ENCODE measurements at places on chromosomes 11 and 22.

DNA sequence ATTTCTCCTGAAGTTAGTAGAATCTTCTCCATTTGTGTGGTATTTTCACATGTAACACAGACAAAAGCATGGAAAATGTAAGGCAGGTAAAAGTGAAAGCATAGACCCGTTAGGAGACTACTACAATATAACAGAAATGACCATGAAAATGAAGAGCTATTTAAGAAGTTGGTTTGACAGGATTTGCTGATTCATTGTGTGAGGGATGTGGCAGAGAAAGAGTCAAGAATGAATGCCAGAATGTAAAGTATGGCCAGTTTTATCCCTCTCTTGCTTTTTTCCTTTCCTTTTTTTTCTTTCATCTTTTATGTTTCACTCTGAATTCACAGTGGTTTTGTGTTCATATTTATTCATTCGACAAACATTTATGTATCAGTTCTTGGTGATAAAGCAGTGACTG lies 115.9 kb downstream of the ARFGAP2 start:
- no peak for DNase-seq

DNA sequence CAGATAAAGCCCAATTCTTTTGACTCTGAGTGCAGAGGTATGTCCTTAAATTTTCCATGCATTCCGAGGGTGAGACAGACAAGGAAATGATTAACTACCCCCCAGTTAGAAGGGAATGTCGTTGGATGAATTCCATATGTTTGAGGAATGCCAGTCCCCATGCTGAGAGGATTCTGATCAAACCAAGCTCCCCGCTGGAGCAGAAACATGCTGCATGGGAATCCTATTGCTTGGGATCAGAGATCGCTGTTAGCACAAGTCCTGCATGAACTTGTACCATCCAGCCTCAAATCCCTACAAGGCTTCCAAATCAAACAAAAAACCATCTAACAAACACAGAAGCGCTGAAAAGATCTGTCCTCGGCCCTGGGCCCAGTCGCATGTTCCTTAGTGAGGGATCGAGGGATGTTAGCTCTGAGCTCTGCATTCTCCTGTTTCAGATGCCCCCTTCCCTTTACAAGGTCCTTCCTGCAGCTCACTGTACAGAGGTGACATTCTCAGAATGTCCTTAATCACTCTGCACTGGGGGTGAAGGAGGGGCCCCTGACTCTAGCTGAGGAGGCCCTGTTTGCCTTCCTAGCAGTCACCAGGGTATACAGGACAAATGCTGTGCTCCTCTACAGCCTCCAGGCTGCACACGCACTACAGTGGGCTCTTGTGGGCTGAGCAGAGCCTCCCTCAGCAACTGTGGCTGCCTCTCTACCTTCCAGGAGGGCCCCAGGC lies 353.4 kb downstream of the TENM4 start:
- DNase-seq = no peak

DNA sequence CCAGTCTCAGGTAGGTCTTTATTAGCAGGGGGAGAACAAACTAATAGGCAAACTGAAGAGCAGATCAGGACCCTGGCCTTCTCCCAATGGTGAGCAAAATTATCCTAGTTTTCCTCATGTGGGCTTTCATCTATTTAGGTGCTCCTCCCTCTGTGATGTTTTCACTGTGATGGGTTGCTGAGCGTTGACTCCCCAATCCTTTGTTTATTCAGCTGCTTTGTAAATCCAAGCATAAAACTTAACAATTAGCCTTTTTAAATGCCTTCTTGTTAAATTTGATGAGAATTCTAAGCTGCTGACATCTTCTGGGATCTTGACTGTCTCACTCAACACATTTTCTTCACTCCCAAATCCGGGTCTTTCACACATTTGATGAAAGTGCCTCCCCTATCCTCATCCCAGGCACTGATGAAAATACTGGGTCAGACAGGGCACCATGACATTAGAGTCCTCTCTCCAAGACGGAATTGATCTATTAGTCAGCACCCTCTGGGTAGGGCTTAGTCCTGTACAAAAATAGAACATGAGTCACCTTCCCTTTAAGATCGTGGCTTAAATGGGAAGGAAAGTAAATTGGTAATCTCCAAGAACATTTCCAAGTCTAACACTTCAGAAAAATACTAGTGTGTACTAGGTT lies 199.3 kb upstream of the ISX start:
- DNase-seq = no peak

- peak; percentile 53 for DNase-seq
These were observed 3.9 kb upstream of the RNF215 start for GRCh38 chr22:30390974-30391691.

DNA sequence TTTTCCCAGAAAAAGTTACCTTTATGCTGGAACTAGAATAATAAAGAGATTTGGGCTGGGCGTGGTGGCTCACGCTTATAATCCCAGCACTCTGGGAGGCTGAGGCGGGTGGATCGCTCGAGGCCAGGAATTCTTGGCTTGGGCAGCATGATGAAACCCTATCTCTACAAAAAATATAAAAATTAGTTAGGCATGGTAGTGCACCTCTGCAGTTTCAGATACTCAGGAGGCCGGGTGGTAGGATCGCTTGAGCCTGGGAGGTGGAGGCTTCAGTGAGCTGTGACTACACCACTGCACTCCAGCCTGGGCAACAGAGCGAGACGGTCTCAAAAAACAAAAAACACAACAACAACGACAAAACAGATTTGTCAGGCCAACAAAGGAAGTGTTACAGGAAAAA lies 119.3 kb upstream of the OR9Q1 start:
- DNase-seq = no peak

- DNase-seq = no peak
These were observed 1.1 kb upstream of the SLC35F2 start for GRCh38 chr11:107859459-107860239.

GRCh38 chr22:45242778-45243191 lies 2.1 kb upstream of the KIAA0930 start:
- no peak for DNase-seq

GRCh38 chr22:28222976-28223745 lies 304.1 kb upstream of the PITPNB start:
- no peak for DNase-seq

GRCh38 chr11:126740846-126741245 lies 259.7 kb downstream of the KIRREL3 start:
- no peak for DNase-seq

DNA sequence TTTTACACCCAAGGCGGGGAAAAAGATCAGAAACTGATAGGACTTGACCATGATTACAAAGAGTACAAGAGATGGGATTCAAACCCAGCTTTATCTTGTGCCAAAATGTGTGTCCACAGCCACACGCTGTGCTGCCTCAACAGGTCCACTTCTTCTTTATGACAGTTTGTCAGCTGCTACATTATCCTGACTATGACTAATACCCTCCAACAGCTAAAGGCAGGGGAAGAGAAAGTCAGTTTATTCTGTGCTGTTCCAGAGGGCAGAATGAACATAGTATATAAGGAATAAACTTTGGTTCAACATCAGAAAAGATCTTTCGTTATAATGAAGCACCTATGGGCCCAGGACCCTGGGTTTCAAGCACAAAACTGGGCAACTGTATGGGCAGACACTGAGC lies 668.2 kb upstream of the TENM4 start:
- DNase-seq = no peak

DNA sequence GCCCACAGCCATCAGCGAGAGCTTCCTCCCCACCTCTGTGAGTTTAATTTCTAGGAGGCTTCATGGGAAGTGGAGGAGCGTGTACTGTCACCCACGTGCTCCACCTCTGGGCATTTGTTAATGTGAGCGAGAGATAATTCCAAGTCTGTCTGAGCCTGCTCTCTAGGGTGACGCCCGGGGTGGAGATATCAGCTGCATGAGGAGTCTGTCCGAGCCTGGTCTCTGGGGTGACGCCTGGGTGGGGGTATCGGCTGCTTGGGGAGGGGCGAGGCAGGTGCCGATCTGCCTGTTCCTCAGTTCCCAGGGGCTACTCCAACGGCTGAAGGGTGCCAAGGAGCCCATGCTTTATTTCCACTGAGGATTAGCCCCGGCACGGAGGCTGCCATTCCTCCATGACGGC lies 735.0 kb downstream of the BRD1 start:
- no peak for DNase-seq

GRCh38 chr11:44926036-44926435 lies 24.6 kb downstream of the TP53I11 start:
- no peak for DNase-seq

DNA sequence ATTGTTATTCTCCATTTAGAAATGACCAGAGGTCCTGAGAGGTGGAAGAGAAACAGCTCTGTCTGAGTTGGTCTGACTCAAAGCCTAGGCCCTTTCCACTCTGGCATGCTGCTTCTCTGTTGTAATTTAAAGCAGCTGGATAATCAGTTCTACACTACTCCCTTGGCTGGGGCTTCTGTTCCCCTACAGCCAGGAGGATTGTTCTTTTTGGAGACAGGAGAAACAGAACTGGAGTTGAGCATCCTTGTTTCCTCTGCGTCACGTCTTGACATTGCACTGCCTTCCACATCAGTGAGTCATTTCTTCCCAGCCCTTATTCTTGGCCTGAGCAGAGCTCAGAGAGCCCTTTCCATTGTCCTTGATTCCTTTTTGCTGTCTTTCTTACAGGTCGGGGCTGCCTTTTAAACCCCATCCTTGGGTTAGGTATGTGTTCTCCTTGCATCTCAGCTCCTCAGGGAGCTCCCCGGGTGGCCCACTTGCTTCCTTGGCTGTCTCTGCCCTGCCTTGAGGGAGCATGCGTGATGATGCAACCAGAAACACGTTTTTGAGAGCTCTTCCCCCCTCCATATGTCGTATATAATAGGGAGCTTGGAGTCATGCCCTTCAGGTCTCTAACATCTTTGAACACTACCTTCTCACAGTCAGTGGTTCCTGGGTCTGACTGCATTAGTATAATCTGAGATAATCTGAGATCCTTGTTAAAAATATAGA lies 35.7 kb downstream of the CYB5R2 start:
- no peak for DNase-seq

GRCh38 chr11:1161410-1162137 lies 3.8 kb downstream of the MUC5AC start:
- no peak for DNase-seq

DNA sequence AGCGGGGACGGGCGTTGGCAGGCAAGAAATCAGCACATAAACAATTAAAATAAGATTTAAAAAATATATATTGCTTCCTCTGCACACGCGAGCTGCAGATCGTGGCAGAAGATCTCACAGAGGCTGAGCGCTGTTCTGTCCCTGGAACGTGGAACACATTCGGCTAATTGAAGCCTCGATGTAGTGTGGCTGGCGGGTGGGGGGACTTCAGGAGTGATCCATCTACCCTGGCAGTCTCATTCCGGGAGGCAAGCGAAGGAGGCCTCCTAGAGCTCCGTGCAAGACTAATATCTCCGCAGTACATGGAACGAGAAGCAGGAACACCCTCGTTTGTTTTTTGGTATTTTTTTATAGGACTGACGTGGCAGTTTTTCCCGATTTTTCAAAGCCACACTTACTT lies 402.4 kb downstream of the MN1 start:
- DNase-seq = no peak

DNA sequence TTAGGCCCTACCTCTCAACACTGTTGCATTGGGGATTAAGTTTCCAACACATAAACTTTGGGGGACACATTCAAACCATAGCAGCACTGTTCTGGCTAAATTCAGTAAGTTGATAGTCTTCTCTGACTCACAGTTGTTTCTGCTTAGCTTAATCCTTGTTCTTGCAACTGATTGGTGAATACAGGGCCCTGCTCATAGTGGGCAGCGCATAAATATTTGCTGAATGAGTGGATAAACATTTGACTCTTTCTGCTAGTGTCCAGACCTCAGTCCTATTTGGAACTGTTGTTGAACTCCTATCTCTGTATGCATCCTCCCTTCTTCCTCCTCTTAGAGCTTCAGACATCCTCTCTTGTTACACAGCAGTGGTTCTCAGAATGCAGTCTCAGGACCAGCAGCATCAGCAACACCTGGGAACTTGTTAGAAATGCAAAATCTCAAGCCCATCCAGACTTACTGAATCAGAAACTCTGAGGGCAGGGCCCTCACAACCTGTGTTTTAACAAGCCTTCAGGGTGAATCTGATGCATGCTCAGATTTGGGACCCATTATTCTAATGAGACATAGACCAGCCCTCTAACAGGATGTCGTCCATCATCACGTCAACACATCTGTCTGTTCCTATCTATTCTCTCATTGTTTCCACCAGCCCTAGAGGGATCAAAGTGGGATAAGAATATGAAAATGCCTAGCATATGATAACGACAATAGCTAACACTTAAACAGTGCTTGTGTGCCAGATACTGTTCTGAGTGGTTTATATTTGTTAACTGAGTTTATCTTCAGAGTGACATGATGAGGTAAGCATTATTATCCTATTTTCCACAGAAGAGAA lies 22.3 kb downstream of the SPON1 start:
- DNase-seq = no peak

- no peak for DNase-seq
These were observed 7.4 kb downstream of the MB start for GRCh38 chr22:35609761-35610160.

- no peak for DNase-seq
These were observed 37.2 kb downstream of the CKAP5 start for GRCh38 chr11:46808799-46809431.

DNA sequence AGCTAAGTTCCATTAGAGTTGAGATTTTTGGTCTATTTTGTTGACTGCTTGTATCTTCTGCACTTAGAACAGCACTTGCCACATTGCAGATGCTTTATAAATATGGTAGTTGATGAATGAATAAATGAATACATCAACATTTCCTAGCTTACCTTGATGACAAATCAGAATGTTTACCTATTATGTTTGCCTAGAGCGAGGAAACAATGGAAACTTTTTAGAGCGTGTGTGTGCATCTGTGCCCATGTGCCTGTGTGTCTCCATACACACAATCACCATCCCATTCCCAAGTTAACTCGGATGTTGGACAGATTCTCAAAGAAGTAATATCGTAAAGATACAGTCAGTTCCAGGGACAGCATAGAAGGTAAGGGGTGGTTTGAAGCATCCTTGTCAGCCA lies 139.1 kb downstream of the DBX1 start:
- no peak for DNase-seq

- no peak for DNase-seq
These were observed 17.6 kb upstream of the PPFIA1 start for GRCh38 chr11:70252844-70253243.
